ENCODE measurements at places on chromosomes 3 and 15. TPM values are rescaled to one million over a fixed set of nuclear protein-coding genes. Genes with fewer than 3 reads are reported as not detected.

PCOLCE2 gene
- total RNA-seq: 6.9 TPM

SPESP1 gene
- 4.5 TPM for total RNA-seq

APOD gene
- 2.9 TPM for total RNA-seq

MED12L gene
- 6.1 TPM for total RNA-seq

PIF1 gene
- total RNA-seq: 0.82 TPM

CISH gene
- 0.41 TPM for total RNA-seq

TUSC7 gene
- total RNA-seq: not detected

ROPN1 gene
- not detected for total RNA-seq

SSUH2 gene
- 0.41 TPM for total RNA-seq

DYNLT2B gene
- total RNA-seq: 36.7 TPM

A4GNT gene
- not detected for total RNA-seq

RBP2 gene
- not detected for total RNA-seq

KLHL6 gene
- 0.41 TPM for total RNA-seq

TMCO5A gene
- total RNA-seq: not detected

RGMA gene
- total RNA-seq: 6.1 TPM

SRGAP3 gene
- total RNA-seq: 58.3 TPM

KLF15 gene
- total RNA-seq: 2.0 TPM

SCN11A gene
- under 0.01 TPM for total RNA-seq

RBPMS2 gene
- total RNA-seq: under 0.01 TPM

NDN gene
- 97.0 TPM for total RNA-seq

CADPS gene
- 270 TPM for total RNA-seq

TMC3 gene
- total RNA-seq: under 0.01 TPM

MORF4L1 gene
- total RNA-seq: 1,097 TPM

SLC12A1 gene
- 1.6 TPM for total RNA-seq

COL7A1 gene
- total RNA-seq: 1.2 TPM

SEMA3B gene
- total RNA-seq: 2.4 TPM

GRM2 gene
- total RNA-seq: 6.5 TPM

ATP13A5 gene
- total RNA-seq: 0.41 TPM

TMEM212 gene
- total RNA-seq: not detected

PSTPIP1 gene
- total RNA-seq: 0.41 TPM

IL16 gene
- total RNA-seq: 0.82 TPM

MNS1 gene
- 1.2 TPM for total RNA-seq

CTXND1 gene
- total RNA-seq: 0.41 TPM

LRRC31 gene
- total RNA-seq: under 0.01 TPM

XRN1 gene
- total RNA-seq: 61.1 TPM

SKIL gene
- total RNA-seq: 160 TPM

GRIP2 gene
- 8.2 TPM for total RNA-seq

FBXO40 gene
- not detected for total RNA-seq

GOLGA8H gene
- 0.41 TPM for total RNA-seq

SLC9C1 gene
- 0.41 TPM for total RNA-seq

HCLS1 gene
- total RNA-seq: 0.82 TPM

CLSTN2 gene
- 11.8 TPM for total RNA-seq

GPR27 gene
- total RNA-seq: 43.6 TPM

SV2B gene
- total RNA-seq: 42.8 TPM

PATL2 gene
- total RNA-seq: not detected

GMNC gene
- total RNA-seq: 0.41 TPM

P2RY1 gene
- total RNA-seq: 33.8 TPM

BNC1 gene
- total RNA-seq: 0.41 TPM

PLSCR2 gene
- total RNA-seq: not detected

DNAH12 gene
- 0.82 TPM for total RNA-seq

SHISA5 gene
- 81.1 TPM for total RNA-seq

GHRL gene
- not detected for total RNA-seq

NUP210 gene
- total RNA-seq: 6.5 TPM

TERC gene
- total RNA-seq: 61.1 TPM
